ENCODE measurements at places on chromosomes 12 and 14.

DNA sequence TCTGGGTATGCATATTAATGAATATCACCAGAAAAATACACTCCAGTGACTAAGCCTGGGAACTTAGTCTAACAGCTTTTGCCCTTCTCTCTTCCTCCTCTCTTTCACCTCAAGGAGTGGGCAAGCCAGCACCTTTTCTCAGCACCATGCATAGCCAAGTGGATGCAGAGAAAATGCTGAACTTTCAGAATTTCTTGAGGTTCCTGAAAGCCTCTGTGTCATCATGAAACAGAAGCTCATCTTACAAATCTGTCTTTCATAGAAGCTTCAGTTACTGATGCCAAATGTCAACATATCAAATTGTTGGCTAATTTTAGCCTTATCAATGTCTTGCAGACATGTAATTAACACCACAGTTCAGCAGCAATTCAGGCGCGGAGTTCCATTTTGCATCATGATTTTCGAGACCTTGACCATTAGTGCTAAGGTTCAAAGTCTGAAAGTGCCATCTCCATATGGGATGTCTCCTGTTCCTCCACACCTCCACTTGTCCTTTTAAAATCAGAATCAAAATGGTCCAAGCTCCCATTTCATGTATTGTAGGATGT is 51.1 kb upstream of the RPH3A start:
- no peak for DNase-seq

- DNase-seq = no peak
Observed at GRCh38 chr12:112803620-112804282, 12.2 kb downstream of the RPH3A start.

GRCh38 chr12:116638376-116638775 is 79.2 kb downstream of the MAP1LC3B2 start:
- no peak for DNase-seq

- DNase-seq = no peak
Observed at GRCh38 chr14:45198551-45198950, 54.5 kb downstream of the MIS18BP1 start.

- DNase-seq = no peak
Observed at GRCh38 chr14:23910101-23910875, 43.3 kb upstream of the DHRS4 start.

DNA sequence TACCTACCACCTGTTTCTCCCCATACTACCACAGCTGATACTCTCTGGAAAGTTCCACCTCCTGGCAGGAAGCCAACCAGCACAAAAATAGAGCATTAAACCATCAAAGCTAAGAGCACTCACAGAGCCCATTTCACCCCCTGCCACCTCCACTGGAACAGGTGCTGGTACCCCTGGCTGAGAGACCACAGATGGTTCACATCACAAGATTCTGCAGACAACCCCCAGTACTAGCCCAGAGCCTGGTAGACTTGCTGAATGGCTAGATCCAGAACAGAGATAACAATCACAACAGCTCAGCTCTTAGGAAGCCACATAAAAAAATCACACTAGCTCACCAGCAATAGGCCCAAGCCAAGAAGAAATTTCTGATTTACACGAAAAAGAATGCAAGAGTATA is 855.2 kb downstream of the FSCB start:
- DNase-seq = no peak

- DNase-seq = no peak
Observed at GRCh38 chr12:112947761-112948160, 9.5 kb downstream of the OAS3 start.

DNA sequence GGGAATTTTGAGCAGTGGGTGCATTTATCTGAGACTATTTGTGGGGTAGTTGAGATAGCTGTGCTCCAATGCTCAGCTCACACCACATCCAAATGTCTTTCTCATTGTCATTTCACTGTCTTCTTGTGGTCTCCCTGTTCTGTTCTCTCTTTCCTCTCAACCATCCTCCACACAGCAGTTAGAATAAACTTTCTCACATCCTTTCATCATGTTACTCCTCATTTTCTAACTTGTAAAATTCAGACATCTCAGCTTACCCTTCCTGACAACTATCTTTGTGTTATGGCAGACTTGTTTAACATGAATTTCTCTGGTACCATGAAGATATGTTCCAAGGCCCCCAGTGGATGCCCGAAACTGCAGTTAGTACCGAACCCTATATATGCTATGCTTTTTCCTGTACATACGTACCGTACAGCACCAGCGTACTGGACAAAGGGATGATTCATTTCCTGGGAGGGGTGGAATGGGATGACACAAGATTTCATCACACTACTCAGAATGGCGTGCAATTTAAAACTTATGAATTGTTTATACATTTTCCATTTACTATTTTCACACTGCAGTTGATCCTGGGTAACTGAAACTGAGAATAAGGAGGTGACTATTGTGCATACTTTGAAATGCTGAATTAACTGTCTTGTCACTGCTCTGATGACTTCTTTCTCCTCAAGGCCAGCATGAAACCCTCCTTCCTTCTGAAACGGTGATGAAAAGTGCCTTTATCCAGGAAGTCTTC is 177.1 kb upstream of the SLC38A2 start:
- DNase-seq = no peak

- no peak for DNase-seq
Observed at GRCh38 chr14:40417777-40418401, 985.7 kb upstream of the FBXO33 start.

- DNase-seq = no peak
Observed at GRCh38 chr14:99426813-99427346, 53.8 kb downstream of the SETD3 start.

DNA sequence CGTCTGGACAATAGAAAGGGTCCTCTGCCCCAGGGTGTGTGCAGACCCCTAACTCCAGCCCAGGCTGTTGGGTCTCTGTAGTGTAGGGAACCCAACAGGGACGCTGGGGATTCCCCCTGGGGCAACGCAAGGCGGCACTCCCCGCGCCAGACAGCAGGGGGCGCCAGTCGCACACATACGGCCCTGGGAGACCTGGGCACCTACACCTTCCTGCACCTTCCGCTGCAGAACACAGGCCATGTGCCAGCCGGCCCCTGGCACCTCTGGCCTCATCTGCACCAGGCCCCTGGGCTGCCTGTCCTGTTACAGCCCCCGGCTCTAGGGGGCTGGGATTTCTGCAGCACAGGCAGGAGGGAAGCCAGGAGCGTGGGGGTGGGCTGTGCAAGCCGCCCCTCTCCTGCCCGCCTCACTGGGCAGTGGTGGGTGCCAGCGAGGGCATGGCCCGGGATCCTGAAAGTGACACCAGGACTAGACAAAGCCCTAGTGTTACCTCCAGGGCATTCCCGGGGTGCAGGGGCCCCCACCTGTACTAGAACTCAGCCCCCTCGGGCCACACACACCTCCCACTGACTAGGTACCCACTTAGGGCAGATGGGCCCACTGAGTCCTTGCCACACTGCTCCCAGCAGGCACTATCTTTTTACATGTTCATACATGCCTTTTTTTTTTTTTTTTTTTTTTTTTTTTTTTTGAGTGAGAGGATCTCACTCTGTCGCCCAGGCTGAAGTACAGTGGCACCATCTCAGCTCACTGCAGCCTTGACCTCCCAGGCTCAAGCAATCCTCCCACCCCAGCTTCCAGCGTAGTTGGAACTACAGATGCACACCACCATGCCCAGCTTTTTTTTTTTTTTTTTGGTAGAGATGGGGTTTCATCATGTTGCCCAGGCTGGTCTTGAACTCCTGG is 37.5 kb downstream of the CCNK start:
- no peak for DNase-seq

GRCh38 chr12:49948866-49949845 is 1.4 kb upstream of the AQP2 start:
- no peak for DNase-seq

- DNase-seq = no peak
Observed at GRCh38 chr14:105389534-105389933, 8.8 kb upstream of the TEX22 start.

- no peak for DNase-seq
Observed at GRCh38 chr14:67468378-67468730, 20.2 kb downstream of the TMEM229B start.

DNA sequence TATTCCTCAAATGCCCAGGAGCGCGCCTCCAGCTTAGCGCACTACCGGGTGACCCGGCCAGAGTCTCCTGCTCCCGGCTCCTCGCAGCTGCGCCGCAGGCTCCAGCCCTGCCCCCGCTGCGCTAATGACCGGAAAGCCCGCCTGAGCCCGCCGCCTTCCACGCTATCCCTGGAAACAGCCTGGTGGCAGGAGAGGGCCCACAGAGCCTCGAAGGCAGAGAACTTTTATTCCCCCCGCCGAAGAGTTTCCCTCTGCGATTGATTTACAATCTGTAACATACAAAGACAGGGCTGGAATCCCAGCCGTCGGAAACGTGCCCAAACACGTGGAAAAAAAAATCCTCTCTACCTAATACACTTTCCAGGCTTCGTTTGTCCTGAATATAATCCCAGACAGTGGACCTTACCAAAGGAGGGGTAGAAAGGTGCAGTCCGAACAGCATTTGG is 1.5 kb downstream of the COL2A1 start:
- DNase-seq = no peak

DNA sequence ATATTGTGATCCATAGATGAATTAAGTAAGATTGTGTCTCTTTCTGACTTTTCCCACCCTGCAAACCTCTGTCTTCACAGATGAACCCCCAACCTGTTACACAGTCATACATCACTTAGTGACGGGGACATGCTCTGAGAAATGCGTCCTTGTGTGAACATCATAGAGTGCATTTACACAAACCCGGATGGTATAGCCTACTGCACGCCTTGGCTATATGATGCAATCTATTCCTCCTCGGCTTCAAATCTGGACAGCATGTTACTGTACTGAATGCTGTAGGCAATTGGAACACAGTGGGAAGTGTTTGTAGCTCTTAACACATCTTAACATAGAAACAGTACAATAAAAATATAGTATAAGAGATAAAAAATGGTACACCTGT is 7.4 kb upstream of the TESPA1 start:
- DNase-seq = no peak

GRCh38 chr12:1338483-1339177 is 255.8 kb downstream of the FBXL14 start:
- no peak for DNase-seq

GRCh38 chr12:121295746-121296617 is 527 bp downstream of the CAMKK2 start:
- DNase-seq = no peak

- no peak for DNase-seq
Observed at GRCh38 chr12:9750276-9751203, 10.2 kb downstream of the CD69 start.

- DNase-seq = no peak
Observed at GRCh38 chr14:90796329-90796728, 19.9 kb downstream of the TTC7B start.

- no peak for DNase-seq
Observed at GRCh38 chr14:92308716-92309115, 14.2 kb upstream of the SLC24A4 start.

- DNase-seq = no peak
Observed at GRCh38 chr12:103441437-103442181, 54.2 kb downstream of the C12orf42 start.

GRCh38 chr12:129200576-129200975 is 347.3 kb downstream of the GLT1D1 start:
- DNase-seq = no peak

DNA sequence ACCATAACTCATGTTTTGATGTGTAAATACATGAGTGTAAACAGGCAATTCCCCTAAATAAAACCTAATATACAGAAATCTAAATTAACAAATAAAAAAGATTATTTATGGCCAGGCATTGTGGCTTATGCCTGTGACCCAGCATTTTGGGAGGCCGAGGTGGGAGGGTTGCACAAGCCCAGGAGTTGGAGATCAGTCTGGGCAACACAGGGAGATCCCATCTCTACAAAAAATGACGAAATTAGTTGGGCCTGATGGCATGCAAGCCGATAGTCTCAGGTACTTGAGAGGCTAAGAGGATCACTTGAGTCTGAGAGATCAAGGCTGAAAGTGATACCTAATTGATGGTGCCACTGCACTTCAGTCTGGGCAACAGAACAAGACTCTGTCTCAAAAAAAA is 48.7 kb downstream of the BCAT1 start:
- DNase-seq = no peak

DNA sequence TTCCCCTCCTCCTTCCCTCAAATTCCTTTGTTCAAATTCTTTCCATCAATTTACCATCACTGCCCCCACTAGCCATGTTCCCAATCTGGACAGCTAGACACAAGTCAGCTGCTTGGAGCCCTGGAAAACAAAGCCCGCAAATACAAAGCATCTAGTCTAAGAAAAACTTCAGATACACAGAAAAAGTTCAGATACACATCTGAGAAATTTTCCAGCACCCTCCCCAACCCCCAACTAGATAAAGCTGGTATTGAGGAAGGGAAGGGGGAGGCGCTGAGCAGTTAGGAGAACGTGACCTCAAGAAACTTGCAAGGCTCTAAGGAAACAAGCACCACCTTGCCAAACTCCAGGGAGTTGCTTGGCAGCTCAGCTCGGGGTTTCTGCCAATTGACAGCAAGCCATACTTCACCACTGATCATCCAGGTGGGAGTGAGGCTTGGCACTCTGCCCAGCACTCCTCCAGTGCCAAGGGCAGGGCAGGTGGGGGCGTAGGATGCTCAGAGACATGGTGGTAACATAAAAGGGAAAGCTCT is 5.1 kb upstream of the CNIH1 start:
- no peak for DNase-seq

- DNase-seq = no peak
Observed at GRCh38 chr14:56659964-56660551, 80.5 kb downstream of the TMEM260 start.

DNA sequence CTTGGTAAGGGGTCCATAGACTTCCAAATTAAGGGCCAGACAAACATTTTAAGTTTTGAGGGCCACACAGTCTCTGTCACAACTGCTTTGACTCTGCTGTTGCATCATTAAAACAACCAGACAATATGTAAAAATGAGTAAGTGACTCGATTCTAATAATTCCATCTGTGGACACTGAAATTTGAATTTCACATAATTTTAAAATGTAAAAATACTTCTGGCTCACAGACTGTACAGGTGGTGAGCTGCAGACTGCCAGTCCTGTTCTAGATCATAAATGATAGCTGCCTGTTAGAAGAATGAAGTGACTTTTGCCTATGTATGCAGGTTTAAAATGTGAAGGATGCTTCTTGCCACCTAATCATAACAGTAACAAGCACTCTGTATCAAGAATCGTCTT is 15.7 kb downstream of the NUDT4 start:
- no peak for DNase-seq

- no peak for DNase-seq
Observed at GRCh38 chr14:32578181-32578580, 249.1 kb downstream of the AKAP6 start.

DNA sequence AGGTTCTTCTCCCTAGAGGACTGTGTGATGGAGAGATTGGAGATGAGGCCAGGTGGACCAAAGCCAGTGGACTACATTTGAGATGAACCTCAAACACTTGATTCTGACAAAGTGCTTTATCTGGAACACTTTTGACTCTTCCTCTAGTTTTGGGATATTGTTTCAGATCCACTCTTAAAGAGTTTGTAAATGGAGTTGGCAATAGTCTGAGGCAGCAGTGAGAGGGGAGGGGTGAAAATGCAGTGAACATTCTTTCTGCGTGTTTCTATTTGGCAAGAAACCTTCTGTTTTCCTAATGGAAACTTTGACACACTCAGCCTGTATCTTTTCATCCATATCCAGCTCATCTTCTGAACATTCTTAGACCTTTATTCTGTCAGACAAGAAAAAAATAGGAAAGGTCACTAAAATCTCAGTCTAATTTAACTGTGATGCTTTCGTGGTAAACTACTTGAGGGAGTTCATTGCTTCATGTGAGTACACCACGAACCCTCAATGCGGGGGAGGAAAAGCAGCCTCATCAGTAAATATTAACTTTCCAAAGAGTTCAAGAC is 57.4 kb upstream of the KCNJ8 start:
- no peak for DNase-seq

- DNase-seq = no peak
Observed at GRCh38 chr12:68370006-68370590, 37.9 kb upstream of the MDM1 start.

- DNase-seq = no peak
Observed at GRCh38 chr12:85747941-85748495, 88.2 kb downstream of the RASSF9 start.
